ENCODE measurements at places on chromosomes 12 and 14. TPM values are rescaled to one million over a fixed set of nuclear protein-coding genes. Genes with fewer than 3 reads are reported as not detected.

Gene OR4M1
- total RNA-seq: not detected

Gene PTPRO
- total RNA-seq: 0.69 TPM

Gene VPS33A
- 28.4 TPM for total RNA-seq

Gene EXOC5
- 80.5 TPM for total RNA-seq

Gene GARIN6
- not detected for total RNA-seq

Gene ARHGEF25
- 1.7 TPM for total RNA-seq

Gene SIX4
- 0.23 TPM for total RNA-seq

Gene LMNTD1
- not detected for total RNA-seq

DNA sequence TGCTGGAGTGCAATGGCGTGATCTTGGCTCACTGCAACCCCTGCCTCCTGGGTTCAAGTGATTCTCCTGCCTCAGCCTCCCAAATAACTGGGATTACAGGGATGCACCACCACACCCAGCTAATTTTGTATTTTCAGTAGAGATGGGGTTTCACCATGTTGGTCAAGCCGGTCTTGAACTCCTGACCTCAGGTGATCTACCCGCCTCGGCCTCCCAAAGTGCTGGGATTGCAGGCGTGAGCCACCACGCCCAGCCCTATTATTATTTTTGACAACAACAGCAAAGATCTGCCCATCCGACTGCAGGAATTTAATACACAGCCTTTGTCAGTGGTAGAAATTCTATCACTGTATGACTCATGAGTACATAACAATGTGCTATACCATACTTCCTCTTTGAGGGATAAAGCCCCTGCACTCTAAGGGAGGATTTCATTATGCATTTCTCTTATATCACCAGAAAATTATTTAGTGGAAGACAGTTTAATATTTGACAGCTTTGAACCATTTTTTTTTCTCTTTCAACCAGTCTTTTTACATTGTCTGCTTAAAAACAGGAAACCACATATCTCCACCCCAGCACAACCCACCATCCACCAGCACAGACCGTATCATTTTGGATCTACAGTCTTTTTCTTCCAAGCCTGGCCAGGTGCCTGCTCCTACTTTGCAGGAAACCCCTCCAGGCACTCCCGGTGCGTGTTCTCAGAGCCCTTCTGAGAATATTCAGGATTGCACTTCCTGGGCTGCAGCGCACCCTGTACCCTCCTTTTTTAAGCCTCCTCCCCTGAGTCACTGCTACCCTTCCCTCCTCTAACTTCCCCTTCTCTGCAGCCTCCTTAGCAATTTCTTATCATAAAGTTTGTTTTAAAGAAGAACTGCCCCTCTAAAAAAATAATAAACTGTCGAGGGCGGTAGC is 594 bp downstream of the ARHGDIB start:
- peak; percentile 85 for DNase-seq
- peaks cover 34% of the 10 kb centered on the region for H3K36me3 ChIP-seq
- peak overlapping the region; percentile 99 for H3K4me3 ChIP-seq
- peaks cover 60% of the 10 kb centered on the region for H3K4me1 ChIP-seq
- no peaks in the 10 kb centered on the region for H3K27me3 ChIP-seq
- H3K27ac ChIP-seq: peak overlapping the region; percentile 100

DNA sequence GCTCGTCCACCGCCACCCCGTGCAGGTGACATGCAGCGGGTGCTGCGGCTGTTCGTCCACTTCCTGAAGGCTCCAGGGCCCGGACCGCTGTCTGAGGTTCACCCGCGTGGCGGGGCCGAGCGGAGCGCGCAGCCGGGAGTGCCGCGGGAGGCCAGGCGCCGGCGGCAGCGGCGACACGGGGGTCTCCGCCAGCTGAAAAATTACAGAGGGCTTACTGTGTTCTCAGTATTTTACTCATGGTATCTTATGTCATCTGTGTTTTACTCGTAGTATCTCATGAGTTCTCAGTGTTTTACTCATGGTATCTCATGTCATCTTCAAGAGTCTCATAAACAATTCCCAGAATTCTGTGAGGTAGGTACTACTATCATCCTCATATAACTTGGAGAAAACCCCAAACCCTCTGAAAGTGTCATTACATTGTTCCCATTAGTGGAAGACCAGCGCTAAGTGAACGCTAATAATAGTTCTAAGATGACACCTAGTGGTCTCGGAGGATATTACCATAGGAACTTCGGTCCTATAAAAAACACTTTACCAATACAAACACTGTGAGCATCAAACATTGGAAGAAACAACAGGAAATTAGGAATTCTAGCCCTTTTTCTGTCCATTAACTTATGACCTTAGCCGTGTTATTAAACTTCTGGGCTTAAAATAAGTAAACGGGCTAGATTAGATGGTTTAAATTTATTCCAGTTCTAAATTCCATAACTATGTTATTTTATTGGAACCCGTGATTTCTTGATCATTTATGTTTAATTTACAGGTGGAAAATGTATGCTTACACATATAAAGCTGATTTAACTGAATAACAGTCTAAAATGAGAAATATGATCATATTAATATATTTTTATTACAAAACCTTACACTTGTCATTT is 32.4 kb downstream of the AK7 start:
- H3K27ac ChIP-seq: no peak overlapping the region
- H3K36me3 ChIP-seq: no peaks in the 10 kb centered on the region
- DNase-seq: peak; percentile 79
- peak overlapping the region; percentile 80 for H3K4me3 ChIP-seq

DNA sequence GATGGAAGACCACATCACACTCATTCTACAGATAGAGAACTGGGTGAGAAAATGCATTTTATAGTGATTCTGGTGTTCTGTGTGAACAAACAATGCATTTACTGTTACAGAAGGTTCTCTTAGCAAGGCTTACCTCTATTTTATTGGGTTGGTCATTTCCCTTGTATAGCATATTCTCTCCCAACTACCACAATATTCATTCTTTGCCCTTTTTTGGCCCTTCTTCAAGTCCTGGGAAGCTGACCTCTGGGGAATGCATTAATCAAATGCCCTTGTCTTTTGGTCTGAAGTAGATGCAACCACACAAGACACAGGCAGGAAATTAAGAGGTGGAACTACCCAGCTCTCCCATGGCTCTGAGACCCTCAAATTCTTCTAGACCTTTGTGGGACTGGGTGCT is 19.5 kb downstream of the DCN start:
- no peak for DNase-seq
- H3K4me1 ChIP-seq: no peaks in the 10 kb centered on the region
- no peak overlapping the region for H3K4me3 ChIP-seq
- no peak overlapping the region for H3K27ac ChIP-seq
- no peaks in the 10 kb centered on the region for H3K36me3 ChIP-seq
- H3K27me3 ChIP-seq: no peaks in the 10 kb centered on the region

- no peaks in the 10 kb centered on the region for H3K27me3 ChIP-seq
- peaks cover 47% of the 10 kb centered on the region for H3K4me1 ChIP-seq
- peak overlapping the region; percentile 39 for H3K4me3 ChIP-seq
- H3K27ac ChIP-seq: peak overlapping the region; percentile 69
- peaks cover 61% of the 10 kb centered on the region for H3K36me3 ChIP-seq
- peak; percentile 80 for DNase-seq
These were observed 88.8 kb downstream of the ATF7IP start for GRCh38 chr12:14454098-14454907.

DNA sequence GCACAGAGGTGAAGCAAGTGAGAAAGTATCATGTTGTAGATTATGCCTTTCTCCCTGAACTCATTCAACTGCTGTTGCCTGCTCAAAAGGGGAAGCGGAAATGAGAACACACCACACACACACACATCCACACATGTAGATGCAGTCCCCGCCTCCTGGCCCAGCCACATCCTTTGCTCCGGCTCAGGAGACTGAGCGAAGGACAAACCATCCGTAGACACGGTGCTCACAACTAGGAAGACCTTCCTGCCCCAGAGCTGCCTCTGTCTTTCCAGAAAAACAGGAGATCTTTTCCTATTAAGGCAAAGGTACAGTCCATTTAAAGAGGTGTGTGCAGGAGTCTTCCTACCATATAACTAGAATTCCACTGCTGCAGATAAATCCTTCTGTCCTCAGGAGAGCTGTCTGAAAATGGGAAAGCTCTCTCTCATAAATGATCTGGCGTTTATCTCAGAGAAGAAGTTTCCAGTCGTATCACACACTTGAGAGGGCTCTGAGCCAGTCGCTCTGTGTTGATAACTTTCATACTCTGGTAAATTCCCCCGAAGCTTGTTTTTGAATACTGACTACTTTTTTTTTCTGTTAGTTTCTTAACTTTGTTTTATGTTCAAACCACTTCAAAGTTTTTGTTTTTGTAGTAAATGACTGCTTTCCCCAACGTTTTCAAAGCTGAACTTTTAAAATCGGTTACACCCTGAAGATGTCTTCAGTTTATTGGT is at the start of gene TESPA1:
Gene TESPA1 (minus strand): TSS at position 105 of the 719 bp plus-strand sequence. CDS start 10,200 bp downstream, outside the sequence.
- peak; percentile 95 for DNase-seq
- H3K4me3 ChIP-seq: peak within 1 kb of the TSS; percentile 86
- H3K4me1 ChIP-seq: peaks cover 61% of the 10 kb centered on the region
- no peaks in the 10 kb centered on the region for H3K27me3 ChIP-seq
- peaks cover 44% of the 10 kb centered on the region for H3K36me3 ChIP-seq

DNA sequence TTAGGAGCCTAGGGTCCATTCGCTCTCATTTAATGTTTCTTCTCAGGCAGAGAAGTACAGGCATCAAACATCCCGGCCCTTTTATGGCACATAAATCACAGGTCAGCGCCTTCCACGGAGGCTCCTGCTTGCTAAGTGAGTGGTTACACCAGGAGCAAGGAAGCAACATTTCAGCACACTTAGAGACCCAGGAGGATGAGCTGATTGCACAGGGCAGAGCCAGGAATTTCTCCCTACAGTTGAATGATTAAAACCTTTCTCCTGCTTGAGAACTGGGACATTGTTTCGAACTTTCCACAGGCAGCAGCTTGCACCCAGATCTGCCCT is 233.4 kb downstream of the SPTSSA start:
- no peaks in the 10 kb centered on the region for H3K36me3 ChIP-seq
- peaks cover 26% of the 10 kb centered on the region for H3K27me3 ChIP-seq
- H3K4me1 ChIP-seq: peaks cover 12% of the 10 kb centered on the region
- no peak for DNase-seq
- no peak overlapping the region for H3K4me3 ChIP-seq

- DNase-seq: no peak
- no peak overlapping the region for H3K4me3 ChIP-seq
- H3K4me1 ChIP-seq: no peaks in the 10 kb centered on the region
- H3K27me3 ChIP-seq: no peaks in the 10 kb centered on the region
These were observed 107.0 kb upstream of the PRICKLE1 start for GRCh38 chr12:42696406-42697149.

DNA sequence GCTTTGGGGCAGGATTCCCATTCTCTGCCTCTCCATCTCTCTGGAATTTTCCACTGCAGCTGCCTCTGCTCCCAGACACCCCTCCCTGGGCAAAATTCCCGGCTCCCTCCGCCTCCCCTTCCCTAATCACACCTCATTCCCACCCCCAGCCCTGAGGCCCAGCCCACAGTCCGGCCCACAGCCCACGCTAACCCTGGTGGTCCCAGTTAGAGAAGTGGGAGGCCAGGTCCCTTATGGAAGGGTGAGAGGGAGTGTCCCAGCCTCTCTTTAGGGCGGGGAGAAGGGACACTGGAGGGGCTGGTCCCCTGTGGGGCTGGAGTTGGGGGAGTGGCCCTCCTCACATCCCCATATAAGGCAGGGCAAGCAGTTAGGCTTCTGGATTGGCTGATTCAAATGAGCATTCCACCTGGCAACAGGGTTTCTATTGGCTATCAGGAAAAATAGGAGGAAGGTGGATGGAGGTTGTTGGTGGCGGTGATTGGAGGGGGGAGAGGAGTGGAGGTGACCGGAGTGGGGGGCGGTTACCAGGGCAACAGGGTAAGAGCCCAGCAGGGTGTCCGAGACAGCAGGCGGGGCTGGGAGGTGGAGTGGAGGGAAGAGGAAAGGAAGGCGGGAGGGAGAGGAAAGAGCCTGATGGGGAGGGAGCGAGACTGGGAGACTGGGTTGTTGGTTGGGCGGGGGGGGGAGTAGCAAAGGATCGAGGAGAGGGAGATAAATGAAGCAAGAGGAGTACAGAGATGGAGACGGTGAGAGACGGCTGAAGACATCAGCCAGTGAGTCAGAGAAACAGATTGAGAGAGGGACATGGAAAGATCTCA is 1.9 kb upstream of the PTMS start:
- H3K4me1 ChIP-seq: peaks cover 36% of the 10 kb centered on the region
- H3K4me3 ChIP-seq: peak overlapping the region; percentile 75
- H3K27ac ChIP-seq: peak overlapping the region; percentile 70
- H3K36me3 ChIP-seq: peaks cover 8% of the 10 kb centered on the region
- H3K27me3 ChIP-seq: peaks cover 7% of the 10 kb centered on the region
- peak; percentile 91 for DNase-seq

GRCh38 chr12:22860926-22861325 is 236.0 kb downstream of the ETNK1 start:
- no peak overlapping the region for H3K27ac ChIP-seq
- H3K4me3 ChIP-seq: no peak overlapping the region
- no peak for DNase-seq
- H3K27me3 ChIP-seq: no peaks in the 10 kb centered on the region
- no peaks in the 10 kb centered on the region for H3K4me1 ChIP-seq

DNA sequence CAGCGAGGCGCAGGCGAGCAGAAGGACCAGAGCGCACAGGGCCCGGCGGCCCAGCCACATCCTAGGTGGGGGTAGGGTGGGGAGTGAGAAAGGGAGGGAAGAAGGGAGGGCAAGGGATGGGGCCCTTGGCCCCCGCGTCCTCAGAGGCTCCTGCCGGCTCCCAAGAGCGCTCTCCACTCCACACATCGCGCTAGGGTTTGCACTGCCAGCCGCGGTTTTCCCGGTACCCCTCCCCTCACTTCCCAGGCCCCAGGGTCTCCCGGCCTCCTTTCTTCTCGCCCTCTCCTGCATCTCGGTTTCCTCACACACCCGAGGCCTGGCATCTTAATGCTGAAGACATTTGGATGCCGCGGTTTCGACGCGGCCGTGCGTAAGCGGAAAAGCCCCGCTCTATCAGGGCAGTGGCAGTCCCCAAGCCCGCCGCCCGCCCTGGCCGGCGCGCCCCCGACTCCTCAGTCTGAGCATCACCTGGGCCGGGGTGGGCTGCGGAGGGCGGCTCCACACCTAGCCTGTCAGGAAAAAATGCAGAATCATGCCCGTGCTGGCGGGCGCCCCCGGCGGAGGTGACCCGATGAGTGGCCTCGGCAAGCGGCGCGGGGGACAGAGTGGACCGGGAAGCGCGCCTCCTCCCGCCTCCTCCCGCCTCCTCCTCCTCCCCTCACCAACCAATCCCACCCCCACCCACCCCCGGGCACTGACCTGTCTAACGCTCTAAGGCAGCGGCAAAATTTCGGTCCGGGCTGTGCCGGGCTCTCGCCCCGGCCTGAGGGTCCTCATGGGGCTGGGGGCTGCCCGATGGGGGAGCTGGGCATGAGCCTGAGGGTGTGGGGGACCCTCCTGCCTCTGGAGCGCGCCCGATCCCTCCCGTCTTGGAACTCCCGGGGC is 686 bp downstream of the B4GALNT1 start:
- no peak overlapping the region for H3K27ac ChIP-seq
- peak; percentile 76 for DNase-seq
- peaks cover 3% of the 10 kb centered on the region for H3K36me3 ChIP-seq
- peaks cover 11% of the 10 kb centered on the region for H3K4me1 ChIP-seq
- H3K4me3 ChIP-seq: peak overlapping the region; percentile 84
- H3K27me3 ChIP-seq: peaks cover 61% of the 10 kb centered on the region

- no peaks in the 10 kb centered on the region for H3K27me3 ChIP-seq
- DNase-seq: no peak
- no peak overlapping the region for H3K27ac ChIP-seq
- H3K4me3 ChIP-seq: no peak overlapping the region
These were observed 115.4 kb downstream of the KIF21A start for GRCh38 chr12:39327510-39327909.

GRCh38 chr12:103114296-103115055 is 157.0 kb downstream of the ASCL1 start:
- H3K27ac ChIP-seq: no peak overlapping the region
- H3K4me1 ChIP-seq: no peaks in the 10 kb centered on the region
- no peak for DNase-seq
- H3K27me3 ChIP-seq: no peaks in the 10 kb centered on the region
- no peak overlapping the region for H3K4me3 ChIP-seq

- H3K27ac ChIP-seq: no peak overlapping the region
- no peaks in the 10 kb centered on the region for H3K27me3 ChIP-seq
- no peak overlapping the region for H3K4me3 ChIP-seq
- H3K36me3 ChIP-seq: no peaks in the 10 kb centered on the region
- no peaks in the 10 kb centered on the region for H3K4me1 ChIP-seq
These were observed 179.3 kb downstream of the RAD51B start for GRCh38 chr14:67998834-67999233.
